ENCODE measurements at places on chromosomes 1 and 21. TPM values are rescaled to one million over a fixed set of nuclear protein-coding genes. Genes with fewer than 3 reads are reported as not detected.

The SELL gene
- not detected for total RNA-seq

The CRNN gene
- not detected for total RNA-seq

The XKR8 gene
- total RNA-seq = 6.8 TPM

The RRP1B gene
- 36.3 TPM for total RNA-seq

The TYW3 gene
- 20.7 TPM for total RNA-seq

The TMED5 gene
- total RNA-seq = 50.6 TPM

The TMEM81 gene
- total RNA-seq = 0.97 TPM

The SERINC2 gene
- total RNA-seq = 21.2 TPM

Data from fibroblast of villous mesenchyme (primary cell).